T47D (cell line): ENCODE measurements at places on chromosomes 12 and 14.

- DNase-seq, result no peak
Observed at GRCh38 chr12:79267580-79267979, 403.0 kb downstream of the SYT1 start.

GRCh38 chr12:124115496-124115895, 142.5 kb downstream of the ZNF664 start:
- DNase-seq, result no peak

DNA sequence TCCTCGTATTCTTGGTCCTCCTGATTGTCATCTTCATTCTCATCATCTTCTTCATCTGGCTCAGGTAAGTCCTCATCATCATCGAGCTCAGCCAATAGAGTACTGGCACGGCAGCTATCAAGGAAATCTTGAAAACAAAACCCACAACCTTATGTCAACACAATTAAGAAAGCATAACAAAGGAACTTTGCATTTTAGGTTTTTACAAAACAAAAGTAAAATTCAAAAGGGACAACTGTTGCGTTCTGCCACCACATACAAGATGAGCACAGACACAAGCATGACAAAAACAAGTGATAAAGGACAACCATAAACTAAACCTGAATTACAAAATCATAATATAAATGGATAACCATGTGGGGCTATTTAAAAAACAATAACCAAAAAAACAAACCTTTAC, 84.7 kb downstream of the HECTD1 start:
- DNase-seq, result no peak

DNA sequence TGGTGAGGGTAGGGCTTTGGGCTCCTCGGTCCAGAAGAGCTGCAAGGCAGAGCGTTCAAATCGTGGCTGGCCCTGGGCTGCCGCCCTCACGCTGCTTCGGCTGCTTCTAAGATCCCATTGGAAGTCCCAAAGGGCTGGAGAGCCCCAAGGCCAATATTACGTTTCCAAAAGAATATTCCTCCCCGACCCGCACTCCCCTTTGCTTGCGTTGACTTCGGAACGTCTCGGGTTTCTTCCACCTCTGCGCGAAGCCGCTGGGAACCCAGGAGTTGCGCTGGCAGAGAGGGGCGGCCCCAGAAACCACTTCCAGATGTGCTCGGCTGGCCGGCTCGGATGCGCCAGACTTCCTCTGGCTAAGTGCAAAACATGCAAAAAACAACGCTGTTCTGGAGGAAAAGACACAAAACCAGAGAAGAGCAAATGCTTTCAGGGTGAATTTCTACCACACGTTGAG, at the start of gene GLT8D2:
Gene GLT8D2, minus strand, starts transcription at position 285 of the 454 bp plus-strand sequence. CDS start 30,539 bp downstream, outside the sequence.
- peak; percentile 35 for DNase-seq

DNA sequence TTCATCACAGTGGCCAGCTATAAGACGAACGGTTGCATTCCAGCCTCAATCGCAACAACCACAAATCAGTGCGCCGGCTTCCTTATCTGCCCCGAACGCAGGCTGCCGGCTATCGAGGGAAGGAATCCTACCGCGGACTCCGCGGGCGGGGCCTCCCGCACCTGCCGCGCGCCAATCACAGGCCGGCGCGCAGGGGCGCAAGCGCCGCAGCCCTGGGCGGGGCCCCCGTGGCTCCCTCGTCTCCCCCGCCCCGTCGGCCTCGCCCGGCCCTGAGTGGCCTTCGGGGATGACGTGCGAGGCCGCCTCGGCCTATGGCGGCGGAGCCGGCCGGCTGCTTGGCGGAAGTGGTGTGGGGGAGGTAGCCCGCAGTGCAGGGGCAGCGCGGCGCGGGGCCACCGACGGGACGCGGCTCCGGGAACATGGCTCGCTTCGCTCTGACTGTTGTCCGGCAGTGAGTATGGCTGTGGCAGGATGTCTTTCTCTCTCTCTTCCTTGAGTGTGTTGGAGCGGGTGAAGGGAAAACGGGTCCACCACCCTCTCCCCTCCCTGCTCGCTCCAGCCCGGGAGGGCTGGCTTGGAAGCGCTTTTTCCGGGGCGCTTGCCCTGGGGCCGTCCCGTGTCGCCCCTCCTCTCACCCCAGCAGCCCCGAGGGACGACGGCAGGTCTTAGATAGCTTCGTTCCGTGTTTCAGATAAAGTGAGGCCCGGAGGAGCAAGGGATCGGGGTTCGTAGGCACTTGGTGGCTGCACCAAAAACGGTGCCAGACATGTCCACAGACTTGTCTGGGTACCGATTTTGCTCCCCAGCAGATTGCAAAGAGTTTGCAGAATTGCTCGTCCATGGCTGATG, at the start of gene TIGAR:
Gene TIGAR, plus strand, starts transcription at position 361 of the 849 bp plus-strand sequence. Its CDS starts 59 bp downstream, at position 420.
- DNase-seq, result peak; percentile 71

- DNase-seq, result no peak
Observed at GRCh38 chr14:22579881-22580280, 9.1 kb downstream of the DAD1 start.

- DNase-seq, result no peak
Observed at GRCh38 chr12:120586206-120586605, 5.0 kb upstream of the POP5 start.

GRCh38 chr14:99158150-99158549, 113.8 kb downstream of the BCL11B start:
- no peak for DNase-seq

DNA sequence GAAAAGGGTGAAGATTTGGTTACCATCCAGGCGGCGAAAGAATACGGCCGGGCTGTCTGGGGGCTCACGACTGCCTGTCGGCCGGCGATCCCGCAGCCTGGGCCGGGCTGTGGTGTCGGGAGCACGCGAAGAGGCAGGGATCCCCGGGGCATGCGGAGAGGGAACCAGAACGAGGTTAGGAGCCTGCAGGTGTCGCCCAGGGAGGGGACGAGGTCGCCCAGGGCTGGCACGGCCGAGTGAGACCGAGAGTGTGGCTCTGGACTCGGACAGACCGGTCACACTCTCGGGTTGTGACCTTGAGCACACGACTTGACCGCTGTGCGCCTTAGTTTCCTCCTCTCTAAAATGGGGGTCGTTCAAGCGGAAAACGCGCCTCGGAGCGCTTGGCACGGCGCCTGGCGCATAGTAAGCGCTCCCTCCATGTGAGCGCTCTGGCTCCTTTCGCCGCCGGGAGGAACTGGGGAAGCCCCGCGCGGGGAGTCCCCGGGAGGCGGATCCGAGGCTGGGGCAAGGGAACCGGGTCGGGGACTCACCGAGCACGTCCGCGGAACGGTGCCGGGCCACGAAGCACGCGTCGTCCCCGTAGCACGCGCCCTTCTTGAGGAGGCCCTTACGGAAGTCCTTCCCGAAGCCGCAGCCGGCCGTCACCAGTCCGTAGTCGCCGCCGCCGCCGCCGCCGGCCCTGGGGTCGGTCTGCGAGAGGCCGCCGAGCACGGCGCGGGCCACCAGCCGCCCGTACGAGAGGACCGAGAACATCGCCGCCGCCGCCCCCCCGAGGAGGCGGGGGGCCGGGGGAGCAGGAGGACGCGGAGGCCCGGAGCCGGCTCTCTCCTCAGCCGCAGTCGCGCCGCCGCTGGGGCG, 612 bp downstream of the PPTC7 start:
- peak; percentile 60 for DNase-seq

GRCh38 chr14:65927931-65928356, 515.4 kb downstream of the FUT8 start:
- no peak for DNase-seq

DNA sequence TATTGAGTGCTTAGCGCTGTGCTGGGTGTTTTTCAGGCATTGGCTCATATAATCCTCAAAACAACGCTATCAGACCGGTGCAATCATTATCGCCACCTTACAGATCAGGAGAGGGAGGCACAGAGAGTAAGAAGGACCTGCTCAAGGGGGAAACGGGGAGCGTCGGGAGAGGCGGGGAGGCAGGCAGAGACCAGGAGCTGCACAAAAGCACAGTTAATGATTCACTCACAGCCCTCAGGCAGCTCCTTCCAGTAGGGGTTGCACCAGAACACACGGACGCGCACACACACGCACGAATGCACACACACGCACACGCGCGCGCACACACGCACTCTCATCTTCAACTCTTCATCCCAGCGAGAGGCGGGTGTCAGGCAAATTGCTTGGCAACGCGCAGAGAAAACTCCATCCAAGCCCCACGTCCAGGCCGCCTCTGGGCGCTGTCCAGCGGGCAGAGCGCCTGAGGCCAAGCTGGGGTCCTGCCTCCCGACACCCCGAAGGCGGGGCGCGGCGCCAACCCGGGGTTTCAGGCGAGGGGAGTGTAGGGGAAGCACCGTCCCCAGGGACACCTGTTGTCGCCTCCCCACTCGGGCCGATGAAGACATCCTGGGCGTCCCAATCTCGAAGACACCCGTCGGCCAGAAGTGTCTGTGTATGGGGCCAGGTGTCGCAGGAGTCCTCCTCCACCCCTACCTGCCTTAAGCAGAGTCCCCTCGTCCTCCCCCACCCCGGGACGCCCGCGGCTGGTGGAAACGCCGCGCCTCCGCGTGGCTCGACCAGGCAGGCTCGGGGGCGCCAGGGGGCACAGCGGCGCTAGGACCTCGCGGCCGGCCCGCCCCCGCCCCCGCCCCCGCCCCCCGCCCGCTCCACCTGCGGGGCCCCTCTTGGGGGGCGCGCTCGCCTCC, 35.5 kb upstream of the STON2 start:
- DNase-seq, result peak; percentile 37

DNA sequence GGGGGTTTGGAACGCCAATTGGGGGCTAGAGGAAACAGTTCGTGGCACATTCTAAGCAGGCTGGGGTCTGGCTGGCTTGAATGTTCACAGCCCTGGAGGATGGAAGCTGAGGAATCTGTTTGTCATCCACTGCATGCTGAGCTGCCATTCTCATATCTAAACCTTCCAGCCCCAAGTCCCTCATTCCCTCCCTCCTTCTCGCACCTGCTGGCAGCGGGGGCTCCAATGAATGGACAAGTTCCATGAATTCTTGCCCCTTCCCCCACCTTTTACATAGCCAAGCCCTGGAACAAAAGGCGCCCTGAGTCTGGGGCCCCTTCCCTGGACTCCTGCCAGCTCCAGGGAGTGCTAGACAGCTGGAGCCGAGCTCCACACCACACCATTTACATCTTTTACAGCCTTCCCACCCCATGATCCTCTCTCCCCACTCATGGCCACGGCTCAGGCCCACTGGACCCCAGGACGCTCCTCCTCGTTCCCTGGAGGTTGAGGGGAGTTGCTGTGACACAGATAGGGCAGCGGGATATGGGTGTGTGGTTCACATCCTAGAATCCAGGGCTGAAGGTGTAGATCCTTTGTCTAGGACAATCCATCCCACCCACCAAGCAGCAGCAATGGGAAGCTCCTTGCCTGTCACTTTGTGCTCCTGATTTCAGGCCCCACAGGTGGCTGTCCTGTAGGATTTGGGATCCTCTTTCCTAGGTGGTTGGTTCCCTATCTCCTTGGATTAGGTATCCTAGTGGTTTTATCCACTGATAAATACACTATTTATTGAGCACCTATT, 21.7 kb upstream of the VRTN start:
- no peak for DNase-seq

DNA sequence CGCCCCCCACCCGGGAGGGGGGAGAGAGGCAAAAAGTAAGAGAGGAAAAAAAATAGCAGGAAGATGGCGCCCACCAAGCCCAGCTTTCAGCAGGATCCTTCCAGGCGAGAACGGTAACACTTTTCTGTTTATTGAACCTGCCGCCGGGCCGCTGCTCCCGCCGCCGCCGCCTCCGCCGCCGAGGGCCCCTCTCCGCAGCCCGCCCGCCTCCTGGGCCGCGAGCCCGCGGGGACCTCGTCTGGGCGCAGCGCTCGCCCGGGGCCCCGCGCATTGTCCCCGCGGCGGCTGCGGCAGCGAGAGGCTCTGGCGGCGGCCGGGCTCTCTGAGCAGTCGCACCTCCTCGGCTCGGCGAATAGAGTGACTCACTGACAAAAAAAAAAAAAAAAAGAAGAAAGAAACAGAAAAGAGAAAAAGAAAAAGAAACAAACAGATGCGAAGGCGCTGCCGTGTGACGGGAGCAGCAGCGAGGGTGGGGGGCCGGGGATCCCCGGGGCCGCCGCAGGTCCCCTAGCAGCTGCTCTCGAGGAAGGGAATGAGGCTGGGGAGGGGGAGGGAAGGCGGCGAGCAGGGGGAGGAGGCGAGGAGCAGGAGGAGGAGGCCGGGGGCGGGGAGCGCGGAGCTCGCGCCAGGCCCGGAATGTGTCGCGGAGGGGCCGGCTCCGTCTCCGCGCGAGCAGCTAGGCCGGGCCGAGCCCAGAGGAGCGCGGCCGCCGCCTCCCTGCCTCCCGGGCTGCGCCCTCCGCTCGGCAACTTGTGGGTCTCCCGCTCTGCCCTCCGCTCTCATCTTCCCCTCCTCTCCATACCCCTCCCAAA, 781 bp downstream of the NPAS3 start:
- DNase-seq, result peak; percentile 72

DNA sequence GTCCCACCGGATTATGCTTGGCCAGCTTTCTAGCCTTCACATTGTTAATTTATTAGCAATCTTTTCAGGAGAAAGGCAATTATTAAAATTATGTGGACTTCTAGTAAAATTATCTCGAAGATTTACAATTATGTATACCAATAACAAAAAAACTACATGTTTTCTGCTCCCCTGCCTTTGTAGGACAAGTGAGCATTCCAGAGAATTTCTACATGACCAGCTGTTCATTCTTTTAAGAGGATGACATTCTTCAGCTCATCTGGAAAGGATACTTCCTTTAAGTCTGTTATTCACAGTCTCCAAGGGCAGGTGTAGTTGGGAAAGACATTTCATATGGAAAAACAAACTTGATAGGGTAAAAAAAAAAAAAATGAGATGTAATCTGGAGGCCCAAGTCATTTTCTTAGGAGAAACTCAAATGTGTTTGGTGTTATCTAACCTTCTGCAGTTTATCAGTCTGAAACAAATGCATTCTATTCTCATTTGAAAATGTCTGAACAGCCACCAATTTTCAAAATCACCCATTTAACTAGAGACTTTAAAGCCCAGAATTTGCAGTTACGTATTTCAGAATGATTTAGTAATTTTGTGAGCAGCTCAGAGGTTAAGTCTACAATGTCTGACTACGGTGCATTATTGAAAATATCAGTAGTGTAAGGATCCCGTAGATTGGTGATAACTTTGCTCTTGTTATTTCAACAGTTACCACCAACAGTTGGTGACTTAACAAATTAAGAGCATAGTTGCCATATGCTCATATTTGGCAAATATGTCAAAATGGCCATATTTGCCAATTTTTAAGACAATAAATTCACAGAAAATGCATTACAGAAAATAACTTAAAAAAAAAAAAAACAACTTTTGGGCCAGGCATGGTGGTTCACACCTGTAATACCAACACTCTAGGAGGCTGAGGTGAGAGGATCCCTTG, 1.8 kb upstream of the PHLDA1 start:
- no peak for DNase-seq

- no peak for DNase-seq
Observed at GRCh38 chr12:123608182-123608581, 6.3 kb downstream of the DDX55 start.

DNA sequence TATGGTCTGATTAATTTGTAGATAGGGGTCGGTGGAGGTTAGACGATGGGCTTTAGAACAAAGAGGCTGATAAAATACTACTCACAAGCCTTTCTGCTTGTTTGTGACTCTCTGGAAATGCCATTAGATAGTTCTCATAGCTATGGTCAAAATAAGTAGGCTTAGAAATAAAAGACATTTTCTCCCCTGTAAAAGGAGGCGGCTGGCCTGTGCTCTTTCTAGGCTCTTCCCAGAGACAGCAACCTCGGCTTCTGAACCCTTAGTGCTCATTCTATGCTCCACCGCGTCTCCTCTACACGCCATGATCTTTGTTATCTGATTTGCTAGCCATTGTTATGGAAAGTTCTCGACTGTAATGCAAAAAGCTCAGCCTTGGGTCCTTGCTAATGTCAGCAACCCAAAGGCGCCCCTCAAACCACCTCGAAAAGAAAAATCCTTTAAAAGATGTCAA, 64.5 kb downstream of the CRADD start:
- no peak for DNase-seq
